ENCODE measurements at places on chromosomes 6 and 20. TPM values are rescaled to one million over a fixed set of nuclear protein-coding genes. Genes with fewer than 3 reads are reported as not detected.

Gene ABHD16B
- total RNA-seq = not detected

Gene SLC16A10
- total RNA-seq = not detected

Gene TAF11
- total RNA-seq = 14.2 TPM

Gene CST2
- total RNA-seq = 0.71 TPM

Gene HCRTR2
- not detected for total RNA-seq

Gene HLA-DRB5
- not detected for total RNA-seq

Gene TDP2
- 46.0 TPM for total RNA-seq

Gene PPP1R3G
- 2.8 TPM for total RNA-seq

Gene KATNA1
- total RNA-seq = 31.6 TPM

Gene DHX35
- total RNA-seq = 10.0 TPM

Gene MCCD1
- total RNA-seq = not detected

Gene TMC2
- 0.18 TPM for total RNA-seq

Gene FRK
- total RNA-seq = 1.9 TPM

Gene ALDH5A1
- 0.28 TPM for total RNA-seq

Gene TUBB1
- total RNA-seq = under 0.01 TPM

Gene PERP
- 20.8 TPM for total RNA-seq

Gene TGM3
- not detected for total RNA-seq

Gene EEF1A2
- total RNA-seq = 3.0 TPM

Gene GTSF1L
- not detected for total RNA-seq

Gene GATA5
- total RNA-seq = not detected

Gene TRERF1
- 1.8 TPM for total RNA-seq

Gene ARHGAP40
- not detected for total RNA-seq
